ENCODE measurements at places on chromosomes 5 and 9.
A peak's percentile ranks its signal among the peaks of the same experiment; 100 is the strongest.

GRCh38 chr9:91994422-91994821 is 44.4 kb upstream of the ROR2 start:
- no peak for DNase-seq

DNA sequence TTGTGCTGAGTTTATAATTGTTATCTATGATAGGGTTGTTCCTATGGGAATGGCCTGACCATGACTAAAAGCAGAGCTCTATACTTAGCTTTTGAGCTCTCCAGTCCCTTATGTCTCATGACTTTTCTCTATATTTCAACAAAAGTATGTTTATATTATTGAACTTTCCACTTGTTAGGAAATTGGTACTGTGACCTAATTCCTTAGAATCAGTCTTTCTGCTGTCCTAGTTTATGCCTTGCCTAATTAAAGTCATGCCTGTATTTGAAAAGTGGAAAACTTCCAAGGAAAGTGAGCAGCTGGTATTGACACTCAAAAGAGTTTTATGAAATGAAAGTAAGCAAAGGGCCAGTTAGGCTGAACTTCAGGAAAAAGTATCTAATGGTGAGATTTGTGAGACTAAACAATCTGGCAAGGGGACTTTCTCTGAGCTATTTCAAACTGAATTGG is 68.6 kb downstream of the XRCC4 start:
- peak; percentile 86 for DNase-seq

DNA sequence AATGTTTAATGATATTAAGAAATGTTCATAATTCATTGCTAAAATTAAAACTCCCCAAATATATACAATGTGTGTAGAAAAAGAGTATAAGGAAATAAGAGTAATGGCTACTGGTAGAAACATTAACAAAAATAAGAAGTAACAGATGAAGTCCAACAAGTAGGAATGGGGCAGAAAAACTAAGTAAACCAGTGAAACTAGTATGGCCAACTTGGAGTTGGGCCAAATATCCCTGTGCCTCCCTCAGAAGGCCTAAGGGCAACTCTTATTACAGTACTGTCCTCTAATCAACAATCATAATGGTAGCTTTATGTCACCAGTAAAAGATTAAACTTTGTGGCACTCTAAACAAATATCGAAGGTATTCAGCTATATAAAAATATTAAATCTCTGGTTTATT is 93.5 kb downstream of the SSBP2 start:
- DNase-seq: no peak

DNA sequence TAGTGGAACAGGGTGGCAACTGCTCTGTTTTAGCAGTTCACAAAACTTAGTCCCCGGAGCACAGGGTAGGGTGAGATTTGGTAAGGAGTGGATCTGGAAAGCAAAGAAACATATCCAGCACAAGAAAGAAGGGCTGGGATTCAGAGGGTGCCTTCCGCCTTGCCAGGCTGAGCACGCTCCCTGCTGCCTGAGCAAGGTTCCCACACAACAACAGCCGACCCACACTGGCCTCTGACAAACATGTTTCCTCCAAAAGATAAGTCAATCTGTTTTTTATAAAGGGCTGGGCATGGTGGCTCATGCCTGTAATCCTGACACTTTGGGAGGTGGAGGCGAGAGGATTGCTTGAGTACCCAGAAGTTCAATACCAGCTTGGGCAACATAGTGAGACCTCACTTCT is 45.8 kb downstream of the RAB3C start:
- no peak for DNase-seq

GRCh38 chr5:103668281-103668680 is 105.7 kb upstream of the NUDT12 start:
- no peak for DNase-seq

DNA sequence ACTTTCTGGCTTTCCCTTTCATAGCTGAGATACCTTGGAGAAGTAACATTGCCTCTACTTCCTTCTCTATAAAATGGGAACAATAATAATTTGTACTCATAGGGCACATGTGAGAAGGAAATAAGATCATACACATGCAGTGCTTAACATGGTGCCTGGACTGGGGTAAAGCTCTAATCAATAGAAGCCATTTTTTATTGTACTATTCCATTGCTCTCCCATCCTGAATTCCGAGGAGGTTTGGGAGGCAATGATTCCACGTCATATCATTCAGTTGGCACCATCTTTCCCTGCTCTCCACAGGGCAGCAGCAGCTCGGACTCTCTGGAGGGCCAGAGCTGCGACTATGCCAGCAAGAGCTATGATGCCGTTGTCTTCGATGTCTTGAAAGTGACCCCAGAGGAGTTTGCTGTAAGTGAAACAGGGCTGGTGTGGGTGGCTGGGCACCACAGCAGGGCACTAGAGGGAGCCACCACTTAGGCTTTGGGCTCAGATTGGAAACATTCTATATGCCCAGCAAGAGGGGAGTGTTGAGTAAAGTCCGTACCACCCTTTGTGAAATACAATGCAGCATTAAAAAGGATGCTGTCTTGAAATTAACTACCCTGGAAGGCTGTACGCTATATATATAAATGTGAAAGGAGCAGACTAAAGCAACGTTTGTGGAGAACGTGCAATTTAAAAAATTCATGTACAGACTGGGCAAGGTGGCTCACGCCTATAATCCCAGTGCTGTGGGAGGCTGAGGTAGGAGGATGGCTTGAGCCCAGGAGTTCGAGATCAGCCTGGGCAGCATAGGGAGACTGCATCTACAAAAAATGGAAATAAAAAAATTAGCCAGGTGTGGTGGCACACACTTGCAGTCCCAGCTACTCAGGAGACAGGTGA is 51.2 kb downstream of the RALGPS1 start:
- peak; percentile 63 for DNase-seq

GRCh38 chr5:133475986-133476385 is 136.4 kb downstream of the FSTL4 start:
- no peak for DNase-seq

DNA sequence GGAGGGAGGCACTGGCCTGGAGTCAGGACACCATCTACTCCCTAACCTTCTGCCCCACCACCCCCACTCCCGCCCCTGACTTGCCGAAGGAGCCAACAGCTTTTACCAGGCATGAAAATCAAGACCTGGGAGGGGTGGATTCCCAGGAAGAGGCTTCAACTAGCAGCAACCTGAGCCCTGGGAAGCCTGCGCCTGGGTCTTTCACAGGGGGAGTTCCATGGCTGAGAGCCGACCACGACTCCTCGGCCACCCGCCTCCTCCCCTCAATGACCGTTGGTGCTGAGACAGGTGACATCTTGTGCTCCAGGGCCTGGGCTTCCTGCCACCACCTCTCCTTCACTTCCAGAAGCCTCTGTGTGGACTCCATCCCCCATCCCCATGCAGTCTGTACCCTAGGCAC is 37.1 kb downstream of the BARX1 start:
- DNase-seq: no peak

GRCh38 chr5:133402775-133403174 is 209.6 kb downstream of the FSTL4 start:
- DNase-seq: no peak

GRCh38 chr5:115309751-115310370 is 13.4 kb upstream of the CCDC112 start:
- peak; percentile 24 for DNase-seq

DNA sequence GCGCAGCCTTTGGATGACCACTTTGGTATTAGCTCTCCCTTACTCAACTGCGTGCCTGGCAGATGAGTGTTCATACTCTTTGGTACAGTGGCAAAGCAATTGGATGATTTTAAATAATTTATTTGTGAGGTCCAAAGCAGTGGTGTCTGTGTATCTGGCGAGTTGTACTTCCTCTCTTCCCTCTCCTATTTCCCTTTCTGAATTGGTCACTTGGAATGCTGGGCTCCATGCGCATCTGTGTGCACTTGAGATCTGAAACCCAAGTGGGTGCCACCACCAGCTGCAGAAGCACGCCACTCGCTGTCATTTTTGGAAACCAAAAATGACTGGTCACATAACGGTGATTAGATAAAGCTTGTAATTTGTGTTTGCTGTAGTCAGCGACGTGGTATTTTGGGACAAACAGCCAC is 386.0 kb upstream of the KLF4 start:
- DNase-seq: peak; percentile 97

- DNase-seq: no peak
Observed at GRCh38 chr9:135070198-135070951, 17.1 kb upstream of the OLFM1 start.

GRCh38 chr5:133970325-133970909 is 2.0 kb upstream of the C5orf15 start:
- no peak for DNase-seq

DNA sequence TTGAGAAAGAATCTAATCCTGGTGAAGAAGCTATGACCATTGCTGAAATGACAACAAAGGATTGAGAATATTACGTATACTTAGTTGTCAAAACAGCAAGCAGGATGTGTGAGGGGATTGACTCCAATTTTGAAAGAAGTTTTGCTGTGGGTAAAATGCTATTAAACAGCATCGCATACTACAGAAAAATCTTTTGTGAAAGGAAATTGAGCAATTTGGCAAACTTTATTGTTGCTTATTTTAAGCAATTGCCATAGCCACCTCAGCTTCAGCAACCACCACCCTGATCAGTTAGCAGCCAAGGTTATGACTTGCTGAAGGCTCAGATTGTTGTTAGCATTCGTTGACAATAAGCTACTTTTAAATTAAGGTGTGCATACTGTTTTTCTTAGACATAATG is 22.5 kb upstream of the ARL14EPL start:
- peak; percentile 75 for DNase-seq

GRCh38 chr9:86280580-86280979 is 1.8 kb downstream of the ISCA1 start:
- no peak for DNase-seq

- DNase-seq: no peak
Observed at GRCh38 chr9:117392992-117393391, 21.9 kb downstream of the ASTN2 start.

DNA sequence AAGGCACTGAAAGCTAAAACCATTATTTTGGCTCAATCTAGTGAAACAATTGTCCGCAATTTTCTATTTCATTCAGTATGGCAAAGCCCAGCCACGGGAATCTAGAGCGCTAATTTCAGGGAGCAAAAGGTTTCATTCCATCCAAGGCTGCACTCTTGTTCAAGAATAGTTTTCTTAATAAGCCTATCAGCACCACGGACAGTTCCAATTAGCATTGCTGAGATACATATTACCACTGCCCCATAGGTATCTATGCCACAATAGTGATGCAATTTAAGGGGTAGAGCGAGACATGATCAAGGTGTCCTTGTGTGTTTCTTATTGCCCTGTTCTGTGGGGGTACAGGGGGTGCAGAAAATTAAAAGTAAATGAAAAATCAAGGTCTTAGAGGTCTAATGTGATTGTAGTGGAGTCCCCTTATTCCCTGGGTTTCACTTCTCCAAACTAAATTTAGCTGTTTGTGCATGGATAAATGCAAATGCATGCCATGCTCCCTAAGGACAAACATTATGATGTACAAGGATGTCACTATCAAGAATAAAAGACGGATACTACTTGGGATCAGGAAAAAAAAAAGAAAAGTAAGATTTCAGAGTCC is 45.5 kb downstream of the SPOCK1 start:
- peak; percentile 33 for DNase-seq

DNA sequence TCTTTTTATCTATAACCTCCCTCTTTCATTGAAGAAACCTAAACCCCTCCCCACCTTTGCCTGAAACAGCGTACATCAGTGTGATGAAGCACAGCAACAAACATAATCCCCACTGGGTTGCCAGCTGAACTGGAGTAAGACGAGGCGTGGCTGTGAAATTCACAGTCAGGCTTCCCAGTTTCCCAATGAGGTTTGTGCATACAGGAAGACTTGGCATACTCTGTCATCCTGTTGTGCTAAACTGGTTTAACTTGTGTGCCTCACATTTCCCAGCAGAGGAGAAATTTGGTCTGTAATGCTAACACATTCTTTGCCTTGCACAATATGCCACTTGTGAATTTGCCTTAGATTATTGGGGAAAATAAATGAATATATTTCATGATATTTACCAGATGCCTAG is 121.5 kb downstream of the SV2C start:
- no peak for DNase-seq

GRCh38 chr9:79572608-79573411 is 1.0 kb downstream of the TLE4 start:
- DNase-seq: peak; percentile 39

GRCh38 chr5:138346889-138347288 is 5.6 kb upstream of the KDM3B start:
- DNase-seq: no peak

Measured in fibroblast of gingiva (primary cell).